ENCODE measurements at places on chromosomes 12 and 14.
A peak's percentile ranks its signal among the peaks of the same experiment; 100 is the strongest.

GRCh38 chr12:62135553-62136200 lies 124.5 kb upstream of the USP15 start:
- DNase-seq: no peak

GRCh38 chr14:104388011-104388521 lies 191.5 kb upstream of the C14orf180 start:
- DNase-seq: no peak

DNA sequence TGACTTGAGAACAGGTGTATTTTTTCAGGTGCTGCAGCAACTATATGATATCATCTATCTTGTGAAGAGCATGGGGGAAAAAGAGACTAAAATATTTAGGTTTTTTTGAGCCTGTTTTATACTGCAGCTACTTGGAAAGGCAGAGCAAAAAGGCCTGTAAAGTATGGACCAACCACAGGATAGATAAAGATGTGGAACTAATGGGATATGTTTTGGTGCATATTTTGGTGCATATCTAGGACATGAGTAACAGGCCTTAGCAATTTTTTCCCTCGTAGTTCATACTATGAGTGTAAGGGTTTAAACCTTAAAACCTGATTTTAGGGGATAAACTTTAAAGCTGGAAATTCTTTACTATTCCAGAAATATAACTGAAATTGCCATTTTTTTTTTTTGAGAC lies 6.0 kb upstream of the GTSF1 start:
- no peak for DNase-seq

DNA sequence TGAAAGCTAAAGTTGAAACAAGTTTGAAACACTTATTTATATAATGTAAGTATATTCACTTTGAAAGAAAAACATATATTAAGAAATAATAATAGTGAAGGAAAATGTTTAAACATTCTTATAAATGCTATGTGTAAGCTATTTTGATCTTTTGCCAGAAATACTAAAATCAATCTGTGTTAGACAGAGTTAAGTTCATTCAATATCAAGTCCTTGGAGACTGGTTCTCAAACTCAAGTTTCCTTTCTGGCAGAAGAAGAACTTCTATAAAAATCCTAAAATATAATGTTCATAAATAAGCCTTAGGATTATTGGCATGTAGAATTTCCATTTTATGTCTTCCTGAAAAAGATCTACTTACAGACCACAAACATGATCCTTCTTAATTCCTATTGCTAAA lies 45.3 kb downstream of the TAOK3 start:
- DNase-seq: no peak

- DNase-seq: no peak
These were observed 23.3 kb downstream of the CHGA start for GRCh38 chr14:92945959-92946846.

- DNase-seq: no peak
These were observed 5.4 kb downstream of the MDM1 start for GRCh38 chr12:68326716-68327115.

DNA sequence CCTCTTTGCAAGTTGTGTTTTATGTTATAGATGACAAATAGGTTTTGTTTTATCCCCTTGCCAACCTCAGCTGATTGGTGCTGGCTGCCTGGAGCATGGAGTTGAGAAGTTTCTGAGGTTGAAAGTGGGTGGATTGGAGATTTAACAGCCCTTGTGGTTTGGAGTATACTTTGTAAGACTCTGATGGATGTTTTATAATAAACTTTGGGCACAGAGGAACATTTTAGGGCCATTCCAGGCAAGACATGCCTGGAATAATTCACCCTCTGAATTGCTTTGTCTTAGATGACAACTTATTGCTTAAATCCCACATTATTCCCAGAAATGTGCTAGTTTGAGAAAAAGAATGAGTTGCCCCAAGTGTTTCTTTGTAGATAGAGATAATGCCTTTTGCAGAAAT lies 158.9 kb downstream of the SLC5A8 start:
- no peak for DNase-seq

- DNase-seq: peak; percentile 52
These were observed 53.2 kb downstream of the RPAP3 start for GRCh38 chr12:47652521-47653234.

GRCh38 chr12:62247281-62248045 lies 12.7 kb upstream of the USP15 start:
- no peak for DNase-seq
